Sciatic nerve (tissue), 2 donors: ENCODE measurements at places on chromosomes 11 and 22. TPM values are rescaled to one million over a fixed set of nuclear protein-coding genes. Genes with fewer than 3 reads are reported as not detected.

OR51G1 gene
- total RNA-seq = not detected

RASGRP2 gene
- total RNA-seq = 39.7 TPM

APLNR gene
- total RNA-seq = 12.7 TPM

MUC2 gene
- not detected for total RNA-seq

GRCh38 chr11:64875369-64876228, 2.8 kb downstream of the EHD1 start:
- DNase-seq = no peak

DNA sequence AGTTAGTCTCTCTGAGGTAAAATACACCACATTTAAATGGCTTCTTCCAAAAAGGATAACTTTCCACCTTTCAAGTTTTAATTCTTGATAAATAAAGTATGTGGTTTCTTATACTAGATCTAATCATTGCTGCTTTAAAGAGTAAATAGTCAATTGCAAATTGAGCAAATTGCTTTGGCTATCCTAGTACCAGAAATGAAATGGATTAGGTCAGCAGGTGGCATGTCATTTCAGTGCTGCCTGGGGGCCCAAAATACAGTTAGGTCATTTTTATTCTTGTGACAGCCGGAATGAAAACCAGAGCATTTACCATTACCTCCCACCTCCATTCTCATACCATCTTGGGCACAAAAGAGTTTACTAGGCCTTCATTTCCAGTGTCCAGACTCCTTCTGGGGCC, 70.2 kb downstream of the PHF21A start:
- no peak for DNase-seq

DNA sequence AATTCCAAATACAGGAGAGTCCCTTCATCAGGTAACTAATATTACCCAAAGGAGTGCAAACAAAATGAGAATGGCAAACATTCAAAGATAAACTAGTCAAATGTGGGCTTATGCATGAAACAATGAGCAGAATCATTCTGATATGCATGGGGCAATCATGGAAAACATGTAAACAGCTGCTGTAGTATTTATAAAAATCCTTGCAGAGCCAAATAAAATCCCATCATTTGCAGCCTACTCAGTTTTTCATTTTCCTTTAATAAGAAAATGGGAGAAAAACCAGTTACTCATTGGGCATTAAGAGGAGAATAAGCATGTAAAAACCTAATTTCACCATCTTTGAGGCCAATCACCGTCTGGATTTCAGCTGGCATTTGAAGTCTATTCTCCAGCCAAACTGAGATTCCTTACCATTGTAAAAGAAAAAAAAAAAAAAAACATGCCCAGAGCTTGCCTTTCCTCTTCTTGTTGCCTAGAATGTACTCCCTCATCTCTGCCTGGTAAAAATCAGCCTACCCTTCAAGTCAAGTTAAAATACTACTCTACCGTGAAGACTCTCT, 249.1 kb downstream of the TTC28 start:
- no peak for DNase-seq

DNA sequence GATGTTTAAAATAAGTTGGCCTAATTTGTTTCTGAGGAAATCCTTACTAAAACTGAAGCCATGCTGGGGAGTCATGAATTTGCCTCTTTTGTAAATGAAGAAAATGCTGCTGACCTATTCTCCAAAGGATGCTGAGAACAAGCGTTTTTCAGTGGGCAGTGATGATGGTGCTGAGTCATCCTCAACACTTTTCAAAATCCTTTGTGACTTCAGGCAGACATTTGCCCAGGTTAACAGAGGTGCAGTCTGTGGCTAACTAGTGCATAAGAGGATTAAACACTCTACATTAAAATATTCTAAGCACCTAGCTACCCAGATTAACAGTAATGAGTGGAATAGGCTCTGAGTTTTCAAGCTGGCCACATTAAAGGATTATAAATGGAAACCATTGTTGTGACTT, 509.0 kb downstream of the DLG2 start:
- no peak for DNase-seq

DNA sequence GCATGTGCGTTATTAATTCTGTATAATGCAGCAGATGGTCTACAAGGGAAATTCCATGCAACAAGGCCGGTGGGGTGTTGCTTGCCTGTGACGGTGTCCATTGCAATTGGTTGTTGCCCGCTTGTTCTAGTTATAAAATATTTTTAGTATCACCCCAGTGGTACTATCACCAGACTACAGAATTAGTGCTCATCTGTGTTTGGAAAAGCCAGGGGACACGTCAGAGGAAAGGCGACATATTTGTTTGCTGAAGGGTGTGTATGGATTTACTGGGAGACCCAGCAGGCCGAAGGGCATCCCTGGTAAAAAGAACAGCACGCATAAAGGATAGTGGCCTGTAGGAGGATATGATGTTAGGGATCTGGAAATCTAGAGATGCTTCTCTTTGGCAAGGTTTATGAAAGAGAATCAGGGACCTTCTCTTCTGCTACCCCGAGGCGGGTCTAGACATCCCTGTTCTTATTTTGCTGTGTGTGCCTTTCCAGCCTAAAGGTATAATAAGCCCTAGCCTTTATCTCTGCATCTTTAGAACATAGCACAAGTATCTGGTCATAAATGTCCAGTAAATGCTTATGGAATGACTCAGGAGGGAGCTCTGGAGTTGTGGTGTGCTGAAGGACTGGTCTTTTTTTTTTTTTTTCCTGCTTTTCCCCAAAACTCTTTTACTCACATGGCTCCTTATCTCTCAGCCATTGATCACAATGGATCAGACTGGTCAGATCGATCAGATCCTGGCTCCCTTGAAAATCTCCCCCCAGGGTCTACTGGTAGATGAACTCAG, 90.9 kb downstream of the LDLRAD3 start:
- no peak for DNase-seq

DNA sequence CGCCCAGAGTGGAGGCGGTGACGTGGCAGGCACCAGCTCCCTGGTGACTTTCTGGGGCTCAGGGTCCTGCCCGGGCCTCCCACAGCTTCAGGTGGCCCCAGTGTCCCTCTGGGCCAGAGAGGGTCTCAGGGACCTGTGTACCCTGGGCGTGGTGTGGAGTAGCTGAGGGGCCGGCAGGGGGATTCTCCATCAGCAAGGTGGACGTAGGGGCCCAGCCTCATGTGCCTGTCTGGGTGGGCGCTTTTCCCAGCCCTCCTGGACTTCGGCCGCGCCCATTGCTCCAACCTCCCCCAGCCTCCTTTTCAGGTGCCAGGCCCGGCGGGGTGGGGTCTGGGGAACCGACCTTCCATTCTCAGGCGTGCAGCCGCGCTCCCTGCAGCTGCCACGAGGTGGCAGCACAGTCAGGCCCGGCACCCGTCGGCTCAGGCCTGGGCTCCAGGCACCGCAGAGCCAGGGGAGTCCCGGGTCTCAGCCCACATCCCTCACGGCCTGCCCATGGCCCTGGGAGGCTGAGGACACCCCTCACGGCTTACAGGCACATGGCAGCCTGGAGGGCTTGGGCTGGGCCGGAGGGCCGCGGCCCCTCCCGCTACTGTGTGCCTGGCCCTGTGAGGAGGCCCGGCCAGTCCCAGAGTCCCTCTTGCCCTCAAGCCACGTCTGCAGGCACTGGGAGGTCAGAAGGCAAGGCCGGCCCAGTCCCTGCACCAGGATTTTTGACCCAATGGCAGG, 19.9 kb upstream of the MUC5B start:
- peak; percentile 82 for DNase-seq

DNA sequence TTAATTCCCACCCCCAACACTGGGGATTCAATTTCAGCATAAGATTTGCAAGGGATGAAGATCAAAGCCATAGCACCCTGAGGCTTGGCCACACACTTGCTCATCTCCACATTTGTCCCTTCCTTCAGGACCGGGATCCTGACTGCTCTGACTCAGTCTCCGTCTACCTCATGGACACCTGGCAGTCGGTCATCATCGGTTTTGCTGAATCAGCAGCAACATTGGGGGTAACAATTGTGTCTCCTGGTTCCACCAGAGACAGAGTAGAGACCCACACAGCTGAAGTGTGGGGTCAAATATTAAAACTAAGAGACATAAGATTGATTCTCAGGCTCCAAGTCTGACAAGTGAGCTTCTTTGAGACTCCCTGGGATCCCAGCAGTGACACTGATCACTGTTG, 34.6 kb downstream of the GGTLC2 start:
- no peak for DNase-seq

DNA sequence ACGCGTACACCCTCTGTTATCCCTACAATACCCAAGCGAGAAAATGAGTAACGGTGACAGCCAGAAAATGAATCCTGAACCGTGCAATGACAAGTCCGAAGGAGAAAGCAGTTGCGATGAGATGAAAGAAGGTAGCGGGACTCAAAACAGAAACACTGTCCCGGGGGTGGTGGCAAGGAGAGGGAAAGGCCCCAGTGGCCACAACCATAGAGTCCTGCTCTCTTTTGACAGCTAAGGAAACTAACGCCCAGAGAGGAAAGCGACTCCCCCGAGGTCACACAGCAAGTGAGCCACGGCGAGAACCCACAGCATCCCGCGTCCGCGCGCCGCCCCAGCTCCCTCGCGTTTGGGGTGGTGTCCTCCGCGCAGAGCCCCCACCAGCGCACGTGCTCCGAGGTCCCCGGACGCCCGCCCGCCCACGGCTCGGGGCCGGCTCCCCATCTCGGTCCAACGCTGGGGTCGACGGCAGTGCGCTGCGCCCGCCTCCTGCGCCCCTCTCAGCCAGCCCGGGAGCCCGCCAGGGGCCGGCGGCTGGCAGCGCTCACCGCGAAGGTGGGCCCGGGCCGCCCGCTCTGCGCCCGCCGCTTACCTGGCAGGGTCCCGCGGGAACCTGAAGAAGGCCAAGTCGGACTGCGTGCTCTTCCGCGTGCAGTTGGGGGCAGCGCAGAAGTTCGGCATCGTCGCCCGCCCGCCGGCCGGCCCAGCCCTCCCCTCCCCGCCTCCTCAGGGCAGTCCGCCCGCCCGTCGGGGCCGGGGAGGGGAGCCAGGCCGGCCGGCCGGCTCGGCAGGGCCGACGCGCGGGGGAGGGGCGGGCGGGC, 564 bp downstream of the THAP12 start:
- DNase-seq = peak; percentile 75

DNA sequence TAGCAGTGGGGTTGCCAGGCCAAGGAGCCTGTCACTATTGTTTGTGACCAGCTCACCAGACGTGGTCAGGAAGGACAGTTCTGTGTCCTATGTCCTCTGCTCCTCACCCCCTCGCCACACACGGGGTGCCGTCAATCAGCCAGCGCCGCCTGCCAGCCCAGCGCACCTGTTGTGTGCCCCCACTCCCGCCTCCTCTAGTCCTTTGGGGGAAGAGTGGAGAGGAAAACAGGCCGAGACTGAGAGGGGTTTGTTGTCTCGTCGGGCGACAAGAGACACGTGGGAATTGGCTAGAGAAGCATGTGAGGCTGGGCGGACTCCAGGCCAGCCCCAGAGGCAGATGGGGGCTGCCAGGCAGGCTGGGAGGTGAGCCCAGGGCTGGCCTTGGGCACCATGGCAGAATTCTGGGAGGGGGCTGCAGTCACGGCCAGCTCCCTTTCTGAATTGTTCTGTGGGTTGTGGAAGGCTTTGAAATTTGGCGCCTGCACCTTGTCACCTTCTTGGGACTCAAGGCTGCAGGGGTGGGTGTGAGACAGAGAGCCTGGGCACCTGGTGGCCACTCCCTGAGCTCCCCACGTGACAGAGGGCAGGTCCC, 3.1 kb upstream of the KCNQ1OT1 start:
- peak; percentile 55 for DNase-seq

- DNase-seq = no peak
Measured at GRCh38 chr11:96708219-96708878, 318.5 kb downstream of the JRKL start.

DNA sequence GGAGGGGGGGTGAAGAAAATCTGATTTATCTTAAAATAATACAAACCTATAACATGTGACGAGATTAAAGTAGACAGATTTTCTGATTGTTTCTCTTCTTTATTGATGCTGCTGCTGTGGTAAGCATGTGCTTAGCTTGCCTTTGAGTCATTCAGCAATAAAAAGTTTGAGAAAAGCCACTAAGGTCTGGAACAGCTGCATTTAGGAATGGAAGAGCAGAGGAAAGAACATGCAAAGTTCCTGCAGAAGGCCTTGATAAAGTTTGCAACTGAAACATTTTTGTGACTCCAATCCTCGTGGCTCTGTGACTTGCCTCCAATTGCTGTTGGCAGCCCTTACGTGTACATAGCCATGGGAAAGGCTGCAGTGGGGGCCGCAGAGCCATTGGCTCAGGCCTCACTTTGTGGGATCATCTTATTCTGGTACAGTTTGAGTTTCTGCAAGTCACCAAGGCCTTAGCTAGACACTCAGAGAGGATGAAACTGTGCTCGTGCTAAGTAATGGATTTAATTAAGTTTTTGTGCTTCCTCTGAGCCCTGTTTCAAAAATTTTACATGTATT, 370.2 kb downstream of the AASDHPPT start:
- no peak for DNase-seq

DNA sequence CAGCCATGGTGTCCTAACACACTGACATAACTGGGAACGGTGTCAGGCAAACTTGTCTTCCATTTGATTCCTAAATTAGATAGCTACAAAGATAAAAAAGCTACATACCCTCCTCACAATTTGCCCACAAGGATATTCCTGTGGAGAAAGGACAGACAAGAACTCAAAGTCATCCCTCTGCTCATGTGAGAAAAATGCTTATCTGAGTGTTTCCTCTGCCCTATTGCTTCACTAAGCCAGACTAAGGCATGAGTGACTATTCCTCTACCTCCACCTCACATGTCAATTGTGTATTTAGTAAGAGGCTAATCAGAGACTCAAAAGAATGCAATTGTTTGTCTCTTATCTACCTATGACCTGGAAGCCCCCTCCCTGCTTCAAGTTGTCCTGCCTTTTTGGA, 247.7 kb downstream of the DDX10 start:
- no peak for DNase-seq
